ENCODE measurements at places on chromosomes 5 and 9.
A peak's percentile ranks its signal among the peaks of the same experiment; 100 is the strongest.

- peak; percentile 30 for DNase-seq
Observed at GRCh38 chr9:68705531-68706362, 707 bp downstream of the PIP5K1B start.

GRCh38 chr5:160649304-160649703 is 202.7 kb downstream of the ATP10B start:
- DNase-seq = peak; percentile 71

- no peak for DNase-seq
Observed at GRCh38 chr5:132471151-132471907, 19.2 kb downstream of the IRF1 start.

DNA sequence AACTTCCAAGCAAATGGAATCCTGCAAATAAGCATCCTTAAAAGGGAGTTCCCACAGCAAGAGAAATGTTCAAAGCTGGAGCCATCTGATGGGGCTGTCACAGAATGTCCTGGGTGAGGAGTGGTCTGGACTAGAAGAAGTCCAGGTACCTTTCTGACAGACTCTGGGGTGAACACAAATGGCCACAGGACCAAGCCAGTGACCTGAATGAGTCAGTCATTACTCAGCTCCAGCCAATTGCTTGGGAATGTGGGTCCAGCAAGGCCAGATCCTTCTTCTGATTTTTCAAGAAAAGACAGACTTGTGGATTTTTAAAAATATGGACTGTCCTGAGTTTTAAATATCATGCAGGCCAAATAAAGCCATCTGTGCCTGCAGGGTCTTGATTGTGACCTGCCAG is 30.1 kb downstream of the GALNT10 start:
- no peak for DNase-seq

- no peak for DNase-seq
Observed at GRCh38 chr9:115291841-115292240, 173.9 kb upstream of the TNC start.

- DNase-seq = no peak
Observed at GRCh38 chr9:4167728-4168127, 132.1 kb downstream of the GLIS3 start.

DNA sequence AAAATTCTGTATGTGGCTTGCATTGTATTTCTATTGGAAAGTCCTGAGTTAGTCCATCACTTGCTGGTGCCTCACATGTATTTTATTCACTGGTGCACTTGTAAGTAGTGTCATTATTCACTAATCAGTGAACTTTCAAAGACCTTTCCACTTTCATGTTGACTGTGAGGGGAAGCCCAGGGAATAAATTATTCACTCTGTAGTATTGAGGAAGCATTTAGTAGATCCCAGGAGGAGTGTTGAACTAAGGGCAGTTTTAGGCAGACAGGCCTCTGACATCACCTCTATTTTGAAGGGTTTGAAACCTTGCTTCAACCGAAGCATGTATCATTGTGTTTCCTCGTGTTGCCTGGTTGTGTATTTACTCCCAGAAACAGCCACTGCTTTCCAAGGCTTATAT is 705.4 kb upstream of the RIOK2 start:
- DNase-seq = no peak

DNA sequence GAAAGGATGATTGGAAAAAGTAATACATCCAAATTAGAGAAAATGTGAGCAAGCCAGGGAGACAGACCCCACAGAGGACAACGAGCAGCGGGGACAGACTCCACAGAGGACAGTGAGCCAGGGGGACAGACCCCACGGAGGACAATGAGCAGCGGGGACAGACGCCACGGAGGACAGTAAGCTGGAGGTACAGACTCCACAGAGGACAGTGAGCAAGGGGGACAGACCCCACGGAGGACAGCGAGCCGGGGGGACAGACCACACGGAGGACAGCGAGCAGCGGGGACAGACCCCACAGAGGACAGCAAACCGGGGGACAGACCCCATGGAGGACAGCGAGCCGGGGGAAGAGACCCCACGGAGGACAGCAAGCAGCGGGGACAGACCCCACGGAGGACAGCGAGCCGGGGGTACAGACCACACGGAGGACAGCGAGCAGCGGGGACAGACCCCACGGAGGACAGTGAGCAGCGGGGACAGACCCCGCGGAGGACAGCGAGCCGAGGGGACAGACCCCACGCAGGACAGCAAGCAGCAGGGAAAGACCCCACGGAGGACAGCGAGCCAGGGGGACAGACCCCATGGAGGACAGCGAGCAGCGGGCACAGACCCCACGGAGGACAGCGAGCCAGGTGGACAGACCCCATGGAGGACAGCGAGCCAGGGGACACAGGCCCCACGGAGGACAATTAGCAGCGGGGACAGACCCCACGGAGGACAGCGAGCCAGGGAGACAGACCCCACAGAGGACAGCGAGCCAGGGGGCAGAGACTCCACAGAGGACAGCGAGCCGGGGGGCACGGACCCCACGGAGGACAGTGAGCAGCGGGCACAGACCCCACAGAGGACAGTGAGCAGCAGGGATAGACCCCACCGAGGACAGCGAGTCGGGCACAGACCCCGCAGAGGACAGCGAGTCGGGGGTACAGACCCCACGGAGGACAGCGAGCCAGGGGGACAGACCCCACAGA is 1.9 kb upstream of the ZDHHC11 start:
- no peak for DNase-seq

Measured in SK-MEL-5 (cell line).